ENCODE measurements at places on chromosomes 7 and 10. TPM values are rescaled to one million over a fixed set of nuclear protein-coding genes. Genes with fewer than 3 reads are reported as not detected.
A peak's percentile ranks its signal among the peaks of the same experiment; 100 is the strongest.

DNA sequence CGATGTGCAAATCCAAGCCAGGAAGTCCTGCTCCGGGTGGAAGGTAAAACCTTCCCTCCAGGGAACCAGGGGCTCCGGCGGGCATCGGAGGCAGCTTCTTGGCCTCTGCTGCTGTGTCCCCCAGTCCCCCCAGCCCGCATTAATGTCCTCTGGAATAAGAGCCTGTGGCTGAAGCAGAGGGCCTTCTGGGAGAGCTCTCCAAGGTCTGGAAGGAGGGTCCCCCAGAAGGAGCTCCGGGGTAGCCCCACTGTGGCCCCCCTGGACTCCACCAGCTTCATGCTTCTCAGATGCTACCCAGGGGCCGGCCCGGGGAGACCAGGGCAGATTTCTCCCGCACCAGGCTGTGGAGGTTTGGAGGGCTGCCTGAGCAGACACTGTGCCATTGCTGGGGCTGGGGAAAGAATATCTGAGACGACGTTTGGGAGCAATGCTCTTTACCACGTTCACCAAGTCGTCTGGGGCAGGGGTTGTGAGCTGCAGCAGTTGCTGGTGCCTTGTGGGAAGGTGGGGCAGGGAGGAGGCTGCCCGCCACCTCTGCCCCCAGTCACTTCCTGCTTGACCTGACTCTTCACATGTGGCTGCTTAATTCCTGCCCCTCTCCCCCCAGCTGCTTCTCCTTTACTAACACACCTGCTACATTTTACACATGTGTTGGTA, 8.3 kb downstream of the ZNF853 start:
- DNase-seq: no peak

The HOXA4 gene
- total RNA-seq: 8.1 TPM

GRCh38 chr10:52353960-52354394, 39.9 kb downstream of the DKK1 start:
- no peak for DNase-seq

GRCh38 chr10:6145166-6145987, 56.5 kb downstream of the RBM17 start:
- DNase-seq: peak; percentile 25

- DNase-seq: no peak
Observed at GRCh38 chr7:17554341-17555015, 256.0 kb downstream of the AHR start.

- no peak for DNase-seq
Observed at GRCh38 chr10:37146443-37146842, 21.0 kb downstream of the ANKRD30A start.

GRCh38 chr10:111511751-111512150, 434.9 kb downstream of the ADRA2A start:
- no peak for DNase-seq

GRCh38 chr7:147586526-147586925, 1004.0 kb upstream of the C7orf33 start:
- no peak for DNase-seq

- peak; percentile 8 for DNase-seq
Observed at GRCh38 chr10:43353495-43354329, 17.7 kb upstream of the FXYD4 start.

The ASZ1 gene
- total RNA-seq: not detected

DNA sequence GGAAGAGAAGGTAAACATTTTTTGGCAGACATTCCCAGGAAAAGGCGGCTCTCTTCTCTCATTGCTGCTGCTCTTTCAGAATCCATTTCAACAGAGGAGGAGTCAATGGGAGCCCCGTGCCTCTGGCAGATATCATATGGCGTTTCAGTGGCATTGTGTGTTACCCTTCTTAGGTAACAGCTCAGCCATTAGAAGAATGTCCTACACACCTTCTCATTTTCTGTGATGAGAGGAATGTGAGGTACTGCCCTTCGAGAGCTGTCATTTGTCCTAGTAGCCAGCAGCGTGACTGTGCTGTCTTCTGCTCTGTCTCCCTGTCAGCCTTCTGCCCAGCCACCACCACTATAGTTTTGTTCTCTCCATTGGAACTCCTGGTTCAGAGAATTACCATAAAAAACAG, 102.4 kb downstream of the EGFR start:
- DNase-seq: no peak

GRCh38 chr7:51731075-51731474, 414.5 kb upstream of the COBL start:
- no peak for DNase-seq

The NDUFB8 gene
- total RNA-seq: 202 TPM

GRCh38 chr10:82680608-82681007, 805.6 kb downstream of the NRG3 start:
- no peak for DNase-seq

The ASB15 gene
- not detected for total RNA-seq

DNA sequence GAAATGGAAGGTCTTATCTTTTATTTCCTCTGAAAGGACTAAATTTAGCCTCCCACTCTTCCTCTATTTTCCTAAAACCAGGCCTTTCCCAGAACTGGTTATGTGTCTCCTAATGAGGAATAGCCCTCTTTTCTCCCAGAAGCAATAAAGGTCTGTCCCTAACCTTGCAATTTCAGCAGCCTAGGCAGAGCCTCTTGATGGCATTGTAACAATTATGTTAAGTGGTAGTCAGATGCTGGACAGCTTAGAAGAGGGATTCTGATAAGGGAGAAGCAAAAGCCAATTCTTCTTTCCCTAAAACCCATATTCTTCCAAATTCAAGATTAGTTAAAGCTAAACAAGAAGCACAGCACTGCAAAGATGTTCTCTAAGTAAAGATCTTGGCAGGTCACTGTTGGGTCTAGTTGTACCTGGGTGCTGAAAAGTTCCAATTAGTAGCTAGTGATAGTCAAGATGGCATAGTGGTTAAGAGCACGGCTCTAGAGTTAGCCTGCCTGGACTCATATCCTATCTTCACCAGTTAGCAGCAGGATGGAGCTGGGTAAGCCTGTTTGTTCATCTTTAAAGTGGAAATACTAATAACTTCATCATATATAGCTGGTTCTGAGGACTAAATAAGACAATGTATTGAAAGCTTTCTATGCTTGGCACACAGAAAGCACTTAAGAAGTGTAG, 14.3 kb upstream of the KCNIP2 start:
- no peak for DNase-seq

The LRRC17 gene
- total RNA-seq: 22.7 TPM

DNA sequence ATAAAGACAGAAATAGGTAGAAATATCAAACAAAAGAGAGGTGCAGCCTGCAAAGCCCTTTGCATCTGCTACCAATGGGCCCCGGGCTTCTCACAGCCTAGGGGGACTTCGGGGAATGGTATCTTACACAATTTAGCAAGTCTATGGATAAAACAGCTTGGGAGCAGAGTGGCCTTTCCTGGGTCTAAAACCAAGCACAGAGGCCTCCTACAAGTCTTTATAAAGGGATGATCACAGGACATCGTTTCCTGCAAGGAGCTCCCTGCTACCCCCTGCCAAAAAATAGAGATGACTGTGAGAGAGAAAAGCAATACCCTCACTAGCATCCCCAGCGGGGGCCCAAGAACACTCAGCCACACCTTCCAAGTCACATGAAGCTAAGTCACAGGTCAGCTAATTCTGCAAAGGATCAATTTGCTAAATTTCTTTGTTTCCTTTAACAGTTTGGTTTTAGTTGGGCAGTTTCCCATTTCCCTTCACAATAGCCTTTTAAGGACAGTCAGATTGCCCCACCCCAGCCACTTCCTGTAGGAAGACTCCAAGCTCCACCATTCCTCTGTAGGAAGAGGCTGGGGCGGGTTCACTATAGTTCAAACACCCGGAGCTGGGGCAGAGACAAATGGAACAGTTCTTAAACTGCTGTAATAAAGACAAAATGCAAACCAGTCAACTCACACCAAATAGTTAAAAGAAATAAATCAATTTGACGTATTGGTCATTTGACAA, 105.5 kb downstream of the SLIT1 start:
- no peak for DNase-seq

- DNase-seq: no peak
Observed at GRCh38 chr10:119700321-119700954, 25.4 kb upstream of the INPP5F start.

GRCh38 chr10:13994932-13995331, 335.8 kb downstream of the FRMD4A start:
- no peak for DNase-seq

DNA sequence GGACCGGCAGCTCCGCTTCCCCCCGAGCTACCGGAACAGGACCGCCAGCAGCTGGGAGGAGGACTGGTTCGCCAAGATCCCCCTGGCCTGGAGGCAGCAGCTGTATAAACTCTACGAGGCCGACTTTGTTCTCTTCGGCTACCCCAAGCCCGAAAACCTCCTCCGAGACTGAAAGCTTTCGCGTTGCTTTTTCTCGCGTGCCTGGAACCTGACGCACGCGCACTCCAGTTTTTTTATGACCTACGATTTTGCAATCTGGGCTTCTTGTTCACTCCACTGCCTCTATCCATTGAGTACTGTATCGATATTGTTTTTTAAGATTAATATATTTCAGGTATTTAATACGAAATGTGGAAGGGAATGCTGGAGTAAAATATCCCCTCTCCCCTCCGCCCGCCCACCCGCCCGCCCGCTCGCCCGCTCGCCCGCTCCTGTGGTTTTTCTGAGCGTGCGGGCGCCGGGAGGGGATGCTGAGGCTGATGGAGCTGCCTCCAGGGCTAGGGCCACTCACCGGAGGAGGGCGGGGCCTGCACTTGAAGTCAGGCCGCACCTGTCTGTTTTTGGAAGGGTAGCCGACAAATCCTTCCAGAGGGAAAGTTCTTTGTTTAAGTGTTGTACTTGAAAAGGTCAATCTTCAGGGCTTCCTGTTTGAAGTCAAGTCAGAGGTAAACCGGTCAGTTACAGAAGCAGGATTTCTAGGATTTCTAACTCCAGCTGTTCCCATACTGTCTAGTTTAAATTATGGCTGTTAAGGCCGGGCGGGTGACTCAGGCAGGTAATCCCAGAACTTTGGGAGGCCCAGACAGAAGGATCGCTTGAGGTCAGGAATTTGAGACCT, 30.5 kb downstream of the CHST12 start:
- DNase-seq: no peak

DNA sequence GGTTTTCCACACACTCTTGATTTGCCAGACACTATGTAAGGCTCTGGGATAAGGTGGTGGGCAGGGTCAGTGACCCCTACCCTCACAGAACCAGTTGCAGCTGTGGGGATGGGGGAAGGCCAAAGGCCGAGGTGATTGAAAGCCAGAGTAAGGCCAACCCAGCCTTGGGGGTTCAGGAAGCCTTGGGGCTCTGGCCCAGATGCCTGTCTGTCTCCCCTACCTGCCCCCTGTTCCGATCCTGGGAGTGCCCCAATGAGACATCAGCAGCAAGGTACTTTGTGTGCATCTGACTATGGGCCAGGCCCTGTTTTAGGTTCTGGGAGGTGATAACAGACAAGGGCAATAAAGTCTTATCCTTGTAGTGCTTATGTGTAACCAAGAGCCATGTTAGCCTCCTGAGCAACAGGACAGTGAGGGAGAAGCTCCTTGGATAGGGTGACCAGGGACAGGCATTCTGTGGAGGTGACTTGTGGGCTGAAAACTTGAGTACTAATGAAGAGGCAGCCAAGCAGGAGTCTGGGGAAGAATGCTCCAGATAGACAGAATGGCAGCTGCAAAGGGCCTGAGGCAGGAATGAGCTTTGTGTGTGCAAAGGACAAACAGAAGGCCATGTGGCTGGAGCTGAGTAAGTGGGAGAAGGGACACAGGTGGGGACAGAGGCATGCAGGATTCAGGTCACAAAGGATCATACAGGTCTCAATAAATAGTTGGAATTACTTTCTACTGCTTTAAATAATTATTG, 35.4 kb downstream of the TSPAN14 start:
- no peak for DNase-seq
